Epithelial cell of alveolus of lung (primary cell): ENCODE measurements at places on chromosomes 6 and 20. TPM values are rescaled to one million over a fixed set of nuclear protein-coding genes. Genes with fewer than 3 reads are reported as not detected.

ISM1 gene
- total RNA-seq: 0.08 and 0.26 TPM in 2 replicates

TRIM39 gene
- total RNA-seq: 8.9 and 9.4 TPM in 2 replicates

SEL1L2 gene
- total RNA-seq: not detected in 2 replicates

ANKRD60 gene
- total RNA-seq: not detected in 2 replicates
